ENCODE measurements at places on chromosomes 11 and 22.

DNA sequence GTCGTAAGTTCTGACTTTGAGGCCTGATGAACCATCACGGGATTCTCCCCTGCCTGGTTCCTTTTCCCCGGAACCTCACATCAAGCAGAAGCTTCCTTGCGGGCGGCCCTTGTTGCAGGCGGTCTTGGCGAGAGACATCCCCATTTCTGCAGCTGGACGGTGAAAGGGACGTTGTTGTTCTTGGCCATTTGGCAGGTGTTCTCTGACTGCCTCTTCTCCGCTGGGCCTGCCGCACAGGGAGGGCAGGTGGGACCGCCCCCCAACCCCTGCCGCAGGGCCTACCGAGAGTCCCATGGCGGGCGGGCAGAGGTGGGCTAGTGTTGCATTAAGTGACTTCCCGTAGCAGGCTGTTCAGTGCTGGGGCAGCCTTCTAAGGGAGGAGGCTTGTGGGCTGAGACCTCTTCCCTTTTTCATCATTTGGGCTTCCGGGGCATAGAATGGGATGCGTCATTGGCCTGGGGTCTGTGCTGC is 26.9 kb upstream of the GRAMD4 start:
- DNase-seq, result no peak

DNA sequence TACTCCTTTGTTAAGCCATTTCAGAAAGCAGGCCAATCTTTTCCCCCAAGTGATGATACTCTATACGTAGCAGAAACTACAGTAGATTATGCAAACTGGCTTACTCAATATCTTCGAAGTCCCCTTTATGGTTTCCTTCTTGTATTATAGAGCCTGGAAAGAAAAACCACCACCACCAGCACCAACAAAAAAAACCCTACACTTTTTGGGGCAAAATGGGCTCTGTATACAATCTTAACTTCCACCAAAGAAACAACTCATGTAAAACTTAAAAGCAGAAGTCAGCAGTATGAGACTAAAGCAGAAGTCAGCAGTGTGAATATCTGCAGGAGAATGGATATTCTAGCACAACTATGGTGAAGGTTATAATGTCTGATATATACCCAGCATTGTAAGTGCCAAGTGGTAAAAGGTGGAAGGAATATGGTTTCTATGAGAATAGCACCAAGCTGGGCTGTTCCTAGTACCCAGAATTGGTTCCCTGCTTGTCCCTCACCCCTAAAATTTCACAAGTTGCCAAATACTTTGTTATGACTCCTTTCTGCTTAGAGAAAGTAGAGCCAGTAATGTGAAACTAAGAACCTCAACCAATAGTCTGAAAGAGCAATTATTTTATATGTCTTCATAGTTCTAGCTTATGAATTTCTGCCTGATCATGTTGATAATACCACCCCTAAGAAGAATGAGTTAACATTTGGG is 252.1 kb downstream of the SBF2 start:
- DNase-seq, result no peak

DNA sequence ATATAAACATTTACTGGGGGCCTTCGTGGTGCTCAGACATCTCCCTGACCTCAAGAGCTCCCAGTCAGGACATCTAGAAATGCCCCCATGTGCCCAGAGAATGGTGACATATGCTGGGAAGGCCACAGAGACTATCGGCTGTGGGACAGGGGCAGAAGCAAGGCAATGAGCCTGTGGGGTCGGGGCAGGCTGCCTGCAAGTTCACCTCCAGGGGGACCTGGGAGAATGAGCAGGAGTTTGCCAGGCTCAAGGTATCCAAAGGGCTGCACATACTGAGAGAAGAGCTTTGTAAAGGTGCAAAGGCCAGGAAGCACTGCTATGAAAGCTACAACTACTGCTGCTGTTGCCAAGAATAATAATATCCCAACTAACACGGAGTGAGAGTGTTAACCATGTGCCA is 233.9 kb downstream of the TENM4 start:
- DNase-seq, result no peak

DNA sequence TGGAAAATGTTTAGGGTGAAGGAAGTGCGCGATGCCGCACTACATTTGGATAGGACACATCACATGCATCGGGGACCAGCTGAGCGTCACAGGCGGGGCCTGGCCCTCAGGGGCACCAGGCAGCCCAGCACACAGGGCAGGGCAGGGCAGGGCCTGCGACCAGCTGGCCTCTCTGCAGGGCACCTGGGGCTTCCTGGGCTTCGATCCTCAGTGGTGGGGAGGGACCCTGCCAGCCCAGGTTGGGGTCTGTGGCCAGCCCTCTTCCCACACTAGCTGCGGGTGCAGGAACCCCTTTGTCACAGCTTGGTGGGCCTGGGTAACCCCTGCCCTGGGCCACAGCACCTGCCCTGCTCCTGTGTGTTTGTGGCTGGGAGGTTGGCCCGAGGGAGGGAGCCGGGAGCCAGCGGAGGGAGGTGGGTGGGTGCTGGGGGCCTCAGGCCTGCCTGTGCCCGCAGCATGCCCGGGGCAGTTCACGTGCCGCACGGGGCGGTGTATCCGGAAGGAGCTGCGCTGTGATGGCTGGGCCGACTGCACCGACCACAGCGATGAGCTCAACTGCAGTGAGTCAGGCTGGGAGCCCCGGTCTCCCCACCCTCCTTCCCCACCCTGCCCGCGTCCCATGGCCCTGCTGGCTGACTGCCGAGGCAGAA is 37.9 kb downstream of the ST14 start:
- DNase-seq, result no peak

DNA sequence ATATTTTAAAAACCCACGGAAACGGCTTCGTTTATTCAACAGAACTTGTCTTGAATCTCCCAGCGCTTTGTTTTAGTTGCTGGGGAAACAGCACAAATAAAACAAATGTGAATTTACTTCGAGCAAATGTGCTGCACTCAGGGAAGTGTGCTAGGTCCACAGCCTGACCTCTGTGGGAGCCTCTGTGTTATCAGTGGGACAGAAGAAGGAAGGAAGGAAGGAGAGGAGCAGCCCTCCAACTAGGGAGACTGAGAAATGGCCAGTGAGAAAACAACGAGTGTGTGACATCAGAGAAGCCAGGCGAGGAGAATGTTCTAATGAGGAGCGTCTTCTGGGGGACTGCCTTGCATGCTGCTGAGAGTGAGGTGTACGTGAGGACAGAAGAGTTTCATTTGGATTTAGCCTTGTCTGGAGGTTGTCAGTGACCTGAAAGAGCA is 42.7 kb downstream of the PPP6R3 start:
- no peak for DNase-seq

GRCh38 chr11:96052921-96053651 is 129.2 kb upstream of the MTMR2 start:
- DNase-seq, result no peak

- DNase-seq, result peak; percentile 86
Observed at GRCh38 chr22:38700789-38701628, at the start of gene JOSD1. JOSD1 (minus strand) TSS chr22:38700943; CDS start chr22:38699987, 956 bp downstream.

Measured in NCI-H774 (cell line).